ENCODE measurements at places on chromosomes 7 and 10.

GRCh38 chr7:6359021-6359420 is 86.6 kb upstream of the CYTH3 start:
- no peak for DNase-seq

- DNase-seq, result no peak
Measured at GRCh38 chr10:63717027-63717715, 196.0 kb downstream of the REEP3 start.

DNA sequence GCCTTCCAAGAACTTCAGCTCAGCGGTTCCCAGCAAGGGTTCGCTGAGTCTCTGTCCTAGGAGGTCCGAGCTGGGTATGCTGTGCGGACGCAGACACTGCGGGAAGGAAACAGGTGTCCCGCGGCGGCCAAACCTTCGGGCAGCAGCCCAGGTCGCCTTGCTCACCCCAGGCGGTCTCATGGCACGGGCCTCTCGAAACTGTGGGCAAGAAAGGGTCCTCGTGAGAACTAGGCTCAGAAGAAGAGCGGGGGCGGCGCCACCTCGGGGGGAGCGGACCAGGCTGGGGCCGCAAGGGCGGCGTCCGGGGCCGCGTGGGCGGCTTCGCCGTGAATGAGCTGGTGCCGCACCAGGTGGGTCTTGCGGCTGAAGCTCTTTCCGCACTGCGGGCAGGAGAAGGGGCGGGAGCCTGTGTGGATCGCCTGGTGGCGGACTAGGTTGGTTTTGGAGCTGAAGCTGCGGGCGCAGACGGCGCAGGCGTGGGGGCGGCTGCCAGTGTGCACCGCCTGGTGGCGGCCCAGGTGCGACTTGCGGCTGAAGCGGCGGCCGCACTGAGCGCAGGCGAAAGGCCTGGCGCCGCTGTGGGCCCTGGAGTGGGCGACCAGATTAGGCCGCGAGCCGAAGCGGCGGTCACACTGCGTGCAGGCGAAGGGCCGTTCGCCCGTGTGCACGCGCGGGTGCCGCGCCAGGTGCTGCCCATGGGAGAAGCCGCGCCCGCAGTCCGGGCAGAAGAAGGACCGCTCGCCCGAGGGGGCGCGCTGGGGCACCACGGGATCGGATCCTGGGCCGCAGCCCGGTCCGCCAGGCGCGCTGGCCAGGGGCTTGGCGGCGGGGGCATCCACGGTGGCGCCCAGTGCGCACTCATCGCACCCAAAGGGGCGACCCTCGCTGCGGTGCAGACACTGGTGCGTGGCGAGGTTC is 8.6 kb downstream of the ZNF467 start:
- DNase-seq, result no peak

DNA sequence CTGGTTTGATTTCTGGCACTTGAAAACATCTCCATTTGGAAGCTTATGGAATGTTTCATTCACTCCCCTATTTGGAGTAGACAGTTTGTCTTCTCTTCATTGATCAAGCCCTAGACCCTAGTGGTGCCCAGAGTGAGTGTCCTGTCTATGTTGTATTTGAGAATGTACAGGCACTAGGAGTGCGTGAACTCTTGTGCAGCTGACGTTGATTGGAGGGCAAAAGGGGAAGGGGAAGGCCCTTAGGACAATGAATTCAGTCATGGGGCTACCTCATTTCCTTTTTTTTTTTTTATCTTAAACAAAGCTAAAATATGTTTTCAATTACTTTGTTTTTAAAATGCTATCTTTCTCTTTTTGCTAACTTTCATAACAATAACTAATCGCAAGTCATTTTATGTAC is 66.5 kb downstream of the ADD3 start:
- no peak for DNase-seq

DNA sequence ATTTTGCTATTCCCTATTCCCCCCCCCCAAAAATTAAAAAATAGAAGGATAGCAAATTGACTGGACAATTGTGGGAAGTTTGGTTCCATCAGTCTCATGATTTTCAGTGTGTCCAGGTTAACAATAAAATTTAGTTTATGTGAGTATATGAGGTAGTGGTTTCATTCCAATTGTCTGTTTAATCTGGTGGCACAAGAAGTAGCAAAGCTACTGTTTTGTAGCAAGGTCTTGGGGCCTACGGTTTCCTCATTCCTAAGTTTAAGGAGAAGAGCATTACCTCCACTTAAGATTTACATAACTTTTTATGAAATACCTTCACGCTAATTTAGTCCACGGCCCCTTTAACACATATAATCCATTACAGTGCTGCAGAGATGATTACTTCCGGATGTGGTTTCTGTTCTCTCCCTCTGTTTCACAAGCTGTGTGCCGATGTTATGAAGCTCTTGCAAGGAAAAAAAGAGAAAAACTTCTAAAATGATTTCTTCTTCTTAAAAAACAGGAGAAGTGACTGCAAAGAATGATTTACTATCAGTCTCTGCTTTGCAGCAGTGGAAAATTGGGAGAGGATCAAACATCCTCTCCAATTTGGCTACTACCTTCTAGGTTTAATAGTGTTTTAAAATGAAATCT is 32.7 kb upstream of the NPVF start:
- DNase-seq, result peak; percentile 44

GRCh38 chr7:108145401-108145800 is 15.2 kb upstream of the LAMB4 start:
- DNase-seq, result no peak

DNA sequence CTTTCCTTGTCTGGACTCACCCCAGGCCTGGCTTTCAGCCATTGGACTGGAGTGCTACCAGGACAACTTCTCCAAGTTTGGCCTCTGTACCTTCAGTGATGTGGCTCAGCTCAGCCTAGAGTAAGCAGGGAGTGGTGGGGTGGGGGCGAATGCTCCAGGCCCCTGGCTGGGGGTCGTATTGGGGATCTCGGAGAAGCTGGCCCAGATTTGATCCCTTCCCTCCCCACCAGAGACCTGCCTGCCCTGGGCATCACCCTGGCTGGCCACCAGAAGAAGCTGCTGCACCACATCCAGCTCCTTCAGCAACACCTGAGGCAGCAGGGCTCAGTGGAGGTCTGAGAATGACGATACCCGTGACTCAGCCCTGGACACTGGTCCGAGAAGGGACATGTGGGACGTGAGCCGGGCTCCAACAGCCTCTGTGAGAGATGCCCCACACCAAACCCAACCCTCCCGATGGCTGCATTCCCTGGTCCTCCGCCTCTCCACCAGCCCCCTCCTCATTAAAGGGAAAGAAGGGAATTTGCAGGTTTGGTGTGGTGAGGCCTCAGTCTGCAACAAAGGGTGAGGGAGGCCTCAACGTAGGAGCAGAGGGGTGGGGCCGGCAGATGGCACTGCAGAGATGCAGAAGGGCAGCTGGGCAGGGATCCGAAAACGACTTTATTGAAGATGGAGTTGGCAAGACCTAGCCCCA is 14.8 kb downstream of the TRPV6 start:
- DNase-seq, result no peak

DNA sequence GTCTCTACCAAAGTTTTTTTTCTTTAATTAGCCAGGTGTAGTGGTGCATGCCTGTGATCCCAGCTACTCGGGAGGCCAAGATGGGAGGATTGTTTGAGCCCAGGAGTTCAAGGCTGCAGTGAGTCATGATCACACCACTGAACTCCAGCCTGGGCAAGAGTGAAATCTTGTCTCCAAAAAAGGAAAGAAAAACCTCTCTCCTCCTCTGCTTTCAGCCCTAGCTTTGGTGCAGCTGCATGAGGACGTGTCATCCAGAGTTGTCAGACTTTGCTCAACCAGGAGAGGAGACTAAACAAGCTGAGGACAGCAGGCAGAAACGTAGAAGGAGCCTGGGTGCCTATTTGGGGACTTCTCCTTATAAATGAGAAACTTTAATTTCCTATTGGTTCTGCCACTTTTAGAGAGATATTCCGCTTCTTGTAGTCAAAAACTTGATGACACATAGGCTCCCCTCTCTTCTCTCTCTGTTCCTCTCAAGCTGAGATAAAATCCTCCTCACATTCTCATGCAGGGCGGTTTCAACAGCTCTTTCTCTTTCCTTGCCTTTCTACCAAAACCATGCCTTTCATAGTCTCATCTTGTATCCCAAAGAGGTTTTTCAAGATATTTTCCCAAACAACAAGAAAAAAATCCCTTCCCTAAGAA is 205.4 kb downstream of the ARHGAP12 start:
- no peak for DNase-seq

- DNase-seq, result peak; percentile 42
Measured at GRCh38 chr7:106947244-106947728, 82.2 kb downstream of the PIK3CG start.

- DNase-seq, result no peak
Measured at GRCh38 chr10:4174197-4174596, 389.2 kb upstream of the KLF6 start.

DNA sequence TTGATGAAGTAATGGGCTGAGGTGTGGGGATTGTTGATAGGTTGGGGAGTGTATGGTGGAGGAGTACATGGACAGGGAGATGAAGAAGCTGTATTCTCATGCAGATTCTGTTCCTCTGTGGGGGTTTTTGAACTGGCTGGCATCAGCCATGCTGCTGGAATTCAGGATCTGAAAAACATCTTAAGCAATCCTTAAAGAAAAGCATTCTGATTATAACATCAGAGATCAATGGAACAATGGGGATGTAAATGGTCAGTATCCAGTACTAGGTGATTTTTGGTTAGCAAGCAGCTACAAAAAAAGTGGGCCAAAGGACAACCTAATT is 247.5 kb upstream of the GALNT17 start:
- no peak for DNase-seq

DNA sequence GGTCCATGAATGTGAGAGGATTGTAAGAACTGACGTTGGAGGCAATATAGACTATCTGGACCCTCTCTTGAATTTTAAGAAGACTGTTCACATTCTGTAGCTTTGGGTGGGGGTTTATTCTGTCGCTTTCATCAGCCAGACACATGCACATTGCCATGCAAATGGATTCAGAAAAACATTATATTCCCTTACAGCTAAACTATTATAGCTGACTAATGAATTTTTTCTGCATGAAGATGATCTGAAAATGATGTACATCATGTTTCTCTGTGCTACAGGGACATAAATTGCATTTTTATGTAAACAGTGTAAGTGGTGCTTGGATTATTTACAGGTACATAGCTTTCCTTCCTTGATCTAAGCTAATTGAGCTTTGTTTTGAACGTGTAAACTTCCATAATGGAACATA is 1.5 kb downstream of the MET start:
- DNase-seq, result no peak

DNA sequence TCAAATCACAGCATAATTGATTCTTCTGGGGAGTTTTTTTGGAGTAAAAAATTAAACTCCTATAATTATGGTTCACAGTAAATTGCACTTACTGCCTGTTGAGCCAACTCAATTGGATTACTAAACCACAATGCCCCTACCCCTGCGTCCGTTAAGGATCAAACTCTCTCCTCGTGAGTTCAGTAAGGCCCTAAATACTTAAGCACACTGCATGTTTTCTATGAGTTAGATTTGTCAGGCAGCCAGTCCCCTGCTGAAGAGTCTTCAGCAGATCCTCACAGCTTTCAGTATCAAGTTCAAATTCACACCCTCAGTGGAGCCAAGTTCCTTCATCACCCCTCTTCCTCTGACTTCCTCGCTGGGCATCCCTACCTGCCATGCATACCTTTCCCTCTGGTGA is 275.0 kb upstream of the BMPER start:
- no peak for DNase-seq

DNA sequence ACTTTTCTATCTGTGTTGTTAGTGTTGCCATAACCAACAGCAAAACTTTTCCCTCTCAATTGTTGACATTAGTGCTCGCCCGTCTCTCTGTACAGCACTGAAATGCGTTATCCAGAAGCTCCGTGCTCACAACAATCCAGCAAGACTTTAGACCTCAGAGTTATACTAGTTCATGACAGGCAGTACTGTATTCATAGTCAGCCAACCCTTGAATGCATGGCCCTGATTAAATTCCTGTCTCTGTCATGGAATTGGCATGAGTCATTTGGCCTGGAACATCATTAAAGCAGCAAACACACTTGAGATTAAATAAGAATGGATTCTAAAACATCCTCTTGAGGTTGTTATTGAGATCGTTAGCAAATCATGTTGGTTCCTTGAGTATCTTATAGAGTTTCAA is 405.5 kb upstream of the C7orf33 start:
- peak; percentile 34 for DNase-seq

- DNase-seq, result peak; percentile 80
Measured at GRCh38 chr10:98344589-98345038, 70.4 kb downstream of the PYROXD2 start.

- DNase-seq, result no peak
Measured at GRCh38 chr10:57395923-57396322, 871.8 kb downstream of the IPMK start.

DNA sequence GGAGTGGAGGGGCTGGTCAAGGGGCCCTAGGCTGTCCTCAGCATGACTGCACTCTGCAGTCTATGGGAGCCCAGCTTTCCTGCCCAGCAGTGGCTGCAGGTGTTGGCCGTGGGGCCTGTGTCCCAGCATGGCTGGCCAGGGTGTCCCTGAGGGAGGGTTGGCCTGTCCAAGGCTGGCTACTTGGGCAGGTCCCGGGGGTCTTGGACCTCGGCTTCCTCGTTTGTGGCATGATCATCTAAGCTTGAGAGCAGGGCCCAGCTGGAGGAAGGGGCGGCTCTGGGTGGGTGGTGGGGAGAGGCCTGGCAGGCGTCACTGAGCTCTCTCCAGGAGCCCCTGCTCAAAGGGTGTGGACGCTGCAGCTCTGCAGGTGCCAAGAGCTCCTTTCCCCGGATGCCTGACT is 43.7 kb upstream of the CFAP46 start:
- DNase-seq, result no peak

DNA sequence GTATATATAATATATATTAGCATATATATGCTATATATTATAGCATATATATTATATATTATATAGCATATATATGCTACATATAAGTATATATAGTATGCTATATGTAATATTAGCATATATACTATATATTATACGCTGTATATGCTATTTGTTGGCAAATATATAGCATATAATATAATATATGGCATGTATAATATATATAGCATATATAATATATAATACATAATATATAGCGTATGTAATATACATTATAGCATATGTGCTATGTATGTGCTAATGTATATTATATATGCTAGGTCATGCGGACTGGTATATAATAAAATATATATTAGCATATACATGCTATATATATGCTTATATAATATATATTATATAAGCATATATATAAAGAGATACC is 72.8 kb downstream of the KMT2E start:
- no peak for DNase-seq

GRCh38 chr10:18205098-18205834 is 65.0 kb downstream of the CACNB2 start:
- no peak for DNase-seq

- no peak for DNase-seq
Measured at GRCh38 chr10:21273400-21273968, 252.0 kb downstream of the SKIDA1 start.
